ENCODE measurements at places on chromosomes 1 and 21. TPM values are rescaled to one million over a fixed set of nuclear protein-coding genes. Genes with fewer than 3 reads are reported as not detected.

The CFAP45 gene
- 2.6 TPM for total RNA-seq

The TDRD5 gene
- total RNA-seq, result 5.7 TPM

The TPTE gene
- total RNA-seq, result not detected

The RSPO1 gene
- 6.9 TPM for total RNA-seq

DNA sequence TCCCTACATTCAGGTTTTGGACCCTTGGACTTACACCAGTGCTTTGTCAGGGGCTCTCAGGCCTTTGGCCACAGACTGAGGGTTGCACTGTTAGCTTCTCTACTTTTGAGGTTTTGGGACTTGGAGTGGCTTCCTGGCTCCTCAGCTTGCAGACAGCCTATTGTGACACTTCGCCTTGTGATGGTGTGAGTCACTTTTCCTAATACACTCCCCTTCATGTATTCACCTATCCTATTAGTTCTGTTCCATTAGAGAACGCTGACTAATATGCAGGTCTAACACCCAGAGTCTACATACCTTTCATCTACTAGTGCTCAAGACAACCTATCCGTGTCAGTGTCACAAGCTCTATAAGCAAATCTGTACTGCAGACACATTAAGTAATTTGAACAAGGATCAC is 605.3 kb downstream of the KCNT2 start:
- DNase-seq, result no peak

DNA sequence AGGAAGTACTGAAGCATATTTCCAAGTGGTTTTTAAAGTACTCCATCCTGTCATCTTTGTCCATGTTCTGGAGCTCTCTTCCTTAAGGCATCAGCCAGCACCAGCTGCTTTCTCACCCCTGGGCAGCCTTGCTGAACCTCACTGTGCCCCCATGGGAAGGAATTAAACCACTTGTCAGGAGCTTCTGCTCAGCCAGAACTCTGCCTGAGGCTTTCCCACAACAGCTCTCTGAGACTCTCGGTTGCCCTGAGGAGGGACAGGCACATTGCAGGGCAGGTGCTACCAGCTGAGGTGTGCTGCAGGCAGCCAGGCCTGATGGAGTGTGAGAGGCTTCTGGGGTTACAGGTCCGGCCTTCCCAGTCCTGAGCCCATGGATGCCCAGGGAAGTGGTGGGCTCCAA is 30.9 kb downstream of the FAM163A start:
- no peak for DNase-seq

DNA sequence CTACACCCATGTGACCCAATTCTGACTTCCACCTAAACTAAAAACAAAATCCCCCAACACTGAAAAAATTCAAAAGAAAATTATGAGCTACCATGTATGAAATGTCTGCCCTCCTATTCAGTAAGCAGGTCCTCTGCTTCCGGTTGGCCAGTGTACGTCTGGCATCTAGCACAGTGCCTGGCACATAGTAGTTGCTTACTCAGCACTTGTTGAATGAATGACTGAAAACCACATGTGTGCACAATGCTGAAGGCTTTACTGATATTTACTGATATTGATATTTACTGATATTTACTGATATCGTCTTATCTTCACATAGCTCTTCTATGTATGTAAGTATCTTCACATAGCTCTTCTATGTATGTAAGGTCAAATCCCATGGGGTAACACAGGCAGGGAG is 642.2 kb downstream of the SMYD3 start:
- no peak for DNase-seq

DNA sequence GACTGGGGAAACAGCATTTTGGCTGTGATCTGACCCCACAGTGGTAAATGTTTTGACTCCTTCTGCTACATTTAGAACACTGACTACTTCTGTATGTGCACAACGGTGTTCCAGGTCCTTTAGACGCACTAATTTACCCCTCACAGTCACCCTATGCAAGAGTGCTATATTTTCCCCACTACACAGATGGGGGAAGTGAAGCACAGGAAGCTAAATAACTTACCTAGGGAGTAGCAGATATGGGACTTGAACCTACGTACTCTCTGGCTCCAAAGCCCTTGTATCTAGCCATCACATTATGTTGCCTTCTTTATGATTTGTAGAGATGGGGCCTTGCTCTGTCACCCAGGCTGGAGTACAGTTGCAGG is 49.3 kb downstream of the GADD45A start:
- no peak for DNase-seq

DNA sequence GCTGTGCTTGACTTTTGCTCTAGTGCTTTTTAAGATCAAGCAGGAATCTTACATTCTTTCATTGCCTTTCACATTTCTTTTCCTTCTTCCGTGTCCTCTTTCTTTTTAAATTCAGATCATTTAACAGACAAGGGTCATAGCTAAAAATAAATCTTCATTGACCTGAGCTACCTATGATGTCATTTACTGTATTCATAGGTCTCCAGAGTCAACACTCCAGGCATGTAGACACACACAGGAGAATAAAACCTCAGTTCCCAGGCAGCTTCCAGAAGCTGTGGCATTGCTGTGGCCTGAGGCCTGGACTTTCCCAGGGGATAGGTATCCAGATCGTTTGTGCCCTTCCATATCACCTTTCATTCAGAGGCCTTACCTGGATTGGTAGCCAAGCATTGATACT is 38.5 kb upstream of the ENAH start:
- DNase-seq, result no peak

DNA sequence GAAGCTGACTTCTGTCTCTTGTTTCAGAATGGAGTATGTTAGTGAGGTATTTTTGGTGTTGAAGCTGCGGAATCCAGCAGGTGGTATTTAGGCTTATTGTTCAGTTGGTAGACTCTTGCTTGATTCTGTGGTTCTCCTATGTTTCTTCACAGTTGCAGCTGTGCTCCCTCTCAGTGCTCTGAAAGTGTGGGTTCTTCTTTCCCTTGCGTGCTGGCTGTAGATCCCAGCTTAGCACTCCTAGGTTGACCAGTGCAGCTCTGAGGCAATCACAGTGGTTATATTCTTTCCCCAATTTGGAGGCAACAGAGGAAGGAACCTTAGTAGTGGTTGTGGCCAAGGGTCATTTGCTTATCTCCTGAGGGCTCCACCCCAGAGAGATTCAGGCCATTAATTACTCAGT is 269.2 kb upstream of the NRIP1 start:
- DNase-seq, result no peak

- DNase-seq, result no peak
Measured at GRCh38 chr1:222329493-222330045, 218.3 kb downstream of the HHIPL2 start.

DNA sequence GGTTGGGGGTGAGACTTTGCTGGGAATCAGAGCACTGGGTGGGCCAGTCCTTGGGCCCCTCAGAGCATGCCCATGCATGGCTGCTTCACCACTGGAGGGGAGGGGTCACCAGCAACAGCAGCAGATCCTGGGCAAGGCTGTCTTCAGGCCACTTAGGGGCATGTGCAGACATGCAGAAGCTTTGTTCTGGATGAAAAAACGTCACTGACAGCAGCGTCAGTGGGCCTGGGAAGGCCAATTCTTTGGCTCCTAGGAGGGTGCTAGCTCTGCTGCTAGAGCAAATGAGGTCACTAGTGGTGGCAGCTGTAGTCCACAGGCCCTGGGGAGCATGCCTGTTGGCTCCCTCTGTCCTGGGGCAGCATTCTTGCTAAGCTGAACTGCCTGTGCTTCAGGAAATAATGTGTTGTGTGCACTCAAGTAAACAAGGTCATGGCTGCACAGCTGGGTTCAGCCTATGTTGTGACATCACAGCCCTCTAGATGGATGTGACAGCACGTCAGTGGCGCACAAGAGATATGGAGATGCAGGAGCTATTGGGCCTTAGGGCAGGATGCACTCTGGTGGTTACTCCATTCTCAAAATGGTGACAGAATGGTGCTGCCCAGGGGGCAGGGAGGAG is 27.0 kb downstream of the ZC3H11B start:
- no peak for DNase-seq

Data from breast epithelium (tissue), 4 donors.